ENCODE measurements at places on chromosomes 5 and 9.

DNA sequence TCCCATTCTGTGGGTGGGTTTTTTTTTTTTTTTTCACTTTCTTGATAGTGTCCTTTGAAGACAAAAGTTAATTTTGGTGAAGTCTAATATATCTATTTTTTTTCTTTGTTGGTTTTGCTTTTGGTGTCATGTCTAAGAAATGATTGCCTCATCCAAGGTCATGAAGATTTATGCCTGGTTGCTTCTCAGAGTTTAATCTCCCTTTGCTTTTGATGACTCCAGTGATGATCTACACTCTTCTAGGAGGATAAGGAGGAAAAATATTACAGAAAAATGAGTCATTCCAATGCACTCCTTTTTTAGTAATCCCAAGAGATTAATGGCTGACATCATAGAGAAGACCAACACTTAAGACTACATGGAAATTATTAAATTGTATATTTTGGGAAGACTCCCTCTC is 79.7 kb upstream of the ICE1 start:
- no peak for DNase-seq

DNA sequence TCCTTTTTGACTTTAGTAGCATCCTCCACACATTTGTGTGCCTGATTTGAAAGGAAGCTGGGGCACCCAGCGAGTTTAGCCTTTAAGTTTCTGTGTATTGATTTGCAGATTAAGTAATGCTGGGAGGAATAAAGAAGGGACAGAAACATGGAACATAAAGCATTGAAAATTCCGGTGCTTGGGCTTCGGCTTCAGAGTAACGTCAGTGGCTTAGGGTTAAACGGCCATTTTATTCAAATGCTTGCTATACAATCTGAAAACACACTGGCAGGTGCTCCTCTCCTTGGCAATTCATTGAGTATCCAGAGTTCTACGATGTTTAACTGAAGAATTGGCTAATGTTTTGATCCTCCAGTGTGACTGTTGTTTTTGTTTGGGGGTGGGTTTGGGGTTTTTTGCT is 58.0 kb upstream of the FSD1L start:
- DNase-seq: no peak

- no peak for DNase-seq
These were observed 388 bp downstream of the ANKS6 start for GRCh38 chr9:98795970-98796363.

GRCh38 chr9:1606253-1606652 is 408.9 kb upstream of the SMARCA2 start:
- no peak for DNase-seq

GRCh38 chr9:89077519-89077918 is 86.3 kb downstream of the S1PR3 start:
- DNase-seq: no peak

DNA sequence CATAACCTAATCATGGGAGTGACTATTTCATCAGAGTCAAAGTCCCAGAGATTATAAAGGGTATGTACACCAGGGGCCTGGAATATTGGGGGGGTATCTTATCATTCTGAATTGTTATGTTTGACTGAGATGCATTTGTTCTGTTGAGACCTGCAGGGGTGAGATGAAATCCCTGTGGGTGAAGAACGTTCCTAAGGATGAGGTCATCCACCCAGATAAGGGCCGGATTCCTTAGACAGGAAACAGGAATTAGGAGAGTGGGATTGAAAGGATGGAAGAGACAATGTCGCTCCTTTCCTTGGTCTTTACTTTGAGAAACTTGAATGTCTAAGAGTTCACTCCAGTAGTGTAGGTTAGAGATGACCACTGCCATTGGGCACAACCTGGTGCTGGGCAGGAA is 54.7 kb downstream of the GAS1 start:
- DNase-seq: no peak

DNA sequence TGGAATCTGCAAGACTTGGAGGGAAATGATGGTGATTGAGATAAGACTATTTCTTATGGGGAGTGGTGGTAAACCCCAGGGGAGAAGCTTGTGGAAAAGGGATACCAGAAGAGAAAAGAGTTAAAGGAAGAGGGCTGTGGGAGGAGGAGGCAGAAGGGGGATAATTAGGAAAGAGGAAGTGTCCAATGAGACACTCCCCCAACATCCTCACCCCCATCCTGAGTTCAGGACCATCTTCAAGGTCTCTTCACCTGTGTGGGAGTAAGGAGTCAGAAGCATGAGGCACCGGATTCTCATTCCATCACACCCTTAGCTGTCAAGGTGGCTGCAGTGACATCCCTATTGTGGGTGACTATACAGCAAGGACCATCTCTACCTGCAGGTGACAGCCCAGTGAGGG is 106.6 kb upstream of the POC5 start:
- DNase-seq: no peak

GRCh38 chr5:139711906-139712224 is 63.7 kb downstream of the CXXC5 start:
- no peak for DNase-seq

- no peak for DNase-seq
These were observed 174.0 kb downstream of the FGF18 start for GRCh38 chr5:171593401-171593800.

GRCh38 chr9:87389936-87390335 is 107.7 kb upstream of the DAPK1 start:
- DNase-seq: no peak

DNA sequence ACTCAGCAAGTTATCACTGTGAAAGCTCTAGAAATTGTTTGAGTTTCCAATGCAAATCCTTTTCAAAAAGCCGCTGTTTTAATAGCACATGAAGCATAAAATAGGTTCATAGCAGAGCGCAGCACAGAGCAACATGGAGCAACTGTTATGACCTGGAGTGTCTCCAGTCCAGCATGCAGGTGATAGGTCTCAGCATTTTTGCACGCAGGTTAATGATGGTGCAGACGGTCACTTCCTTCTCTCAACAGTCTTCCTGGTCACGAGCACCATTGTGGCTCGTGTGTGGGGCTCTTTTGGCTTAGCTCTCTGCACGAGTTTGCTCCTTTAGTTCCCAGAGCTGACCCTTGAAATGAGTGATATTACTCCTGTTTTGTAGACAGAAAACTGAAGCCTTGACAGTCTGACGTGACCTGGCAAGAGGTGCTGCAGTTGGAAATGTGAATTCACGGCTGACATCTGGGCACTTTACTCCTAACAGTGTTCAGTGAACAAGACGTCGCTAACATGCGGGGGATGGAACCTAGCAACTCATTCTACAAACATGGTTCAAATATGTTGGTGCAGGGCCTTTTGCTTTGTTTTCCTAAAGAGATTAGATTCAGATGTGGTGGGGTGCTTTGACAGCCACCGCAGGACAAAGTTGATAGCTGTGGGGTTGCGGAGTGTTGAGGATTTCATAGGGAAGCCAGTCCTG is 10.0 kb downstream of the TENT4A start:
- DNase-seq: no peak
